ENCODE measurements at places on chromosomes 5 and 9.

- DNase-seq = no peak
Observed at GRCh38 chr9:130026583-130027340, 16.2 kb downstream of the FNBP1 start.

DNA sequence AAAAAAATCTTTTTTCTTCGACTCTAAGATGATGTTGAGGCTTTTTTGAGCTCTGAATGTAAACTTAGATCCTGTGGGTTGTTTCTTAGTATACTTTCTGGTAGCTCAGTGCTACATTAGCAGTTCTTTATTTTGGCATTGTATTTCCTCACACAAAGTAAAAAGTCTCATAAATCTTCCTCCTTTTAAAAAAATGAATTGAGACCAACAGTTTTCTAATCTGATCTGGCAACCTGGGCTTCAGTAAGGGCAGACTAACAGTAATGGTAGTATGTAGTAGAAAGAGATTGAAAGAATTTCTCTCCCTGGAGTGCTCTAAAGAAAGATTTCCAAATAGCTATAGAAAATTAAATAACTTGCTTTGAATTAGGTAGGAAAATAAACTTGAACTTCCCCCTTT, 31.4 kb downstream of the ZCCHC7 start:
- DNase-seq = no peak

DNA sequence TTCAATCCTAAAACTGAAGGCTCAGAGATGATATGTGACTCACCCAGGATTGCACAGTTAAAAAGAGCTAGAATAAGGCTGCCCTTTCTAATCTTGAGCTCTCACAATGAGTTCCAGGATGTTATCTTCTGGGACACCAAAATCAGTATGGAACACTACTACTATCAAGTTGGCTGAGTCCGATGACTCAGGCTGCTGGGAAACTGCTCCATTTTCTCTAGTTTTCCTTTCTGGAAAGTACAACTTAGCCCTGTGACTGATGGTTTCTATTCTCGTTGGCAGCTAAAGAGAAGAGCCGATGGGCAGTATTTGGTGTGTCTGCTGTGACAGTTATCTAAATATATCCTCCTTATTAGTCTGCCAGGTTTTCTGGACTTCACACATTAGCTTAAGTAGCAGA, 37.9 kb upstream of the DPYSL3 start:
- no peak for DNase-seq

GRCh38 chr5:139668064-139668880, 20.1 kb downstream of the CXXC5 start:
- DNase-seq = peak; percentile 63

DNA sequence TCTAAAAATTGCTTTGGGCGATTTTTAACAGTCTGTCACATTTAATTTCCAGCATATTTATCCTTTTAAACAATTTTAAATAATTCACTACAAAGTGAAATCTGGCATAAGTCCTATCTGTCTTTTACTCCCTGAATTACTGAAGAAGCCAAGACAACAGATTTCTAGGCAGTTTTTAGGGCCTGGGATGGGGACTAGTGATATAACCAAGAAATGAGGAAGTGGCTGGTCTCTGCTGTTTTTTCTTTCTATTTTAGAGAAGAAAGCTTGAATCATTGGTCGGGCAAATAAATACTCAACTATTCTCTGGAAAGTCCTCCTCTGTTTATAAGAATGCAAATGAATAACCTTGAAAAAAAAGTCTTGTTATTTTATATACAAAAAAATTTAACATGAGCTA, 79.7 kb upstream of the SSBP2 start:
- peak; percentile 72 for DNase-seq

GRCh38 chr5:14870337-14871213, 1.0 kb downstream of the ANKH start:
- peak; percentile 16 for DNase-seq

- DNase-seq = no peak
Observed at GRCh38 chr5:101532430-101532829, 629.3 kb upstream of the ST8SIA4 start.

DNA sequence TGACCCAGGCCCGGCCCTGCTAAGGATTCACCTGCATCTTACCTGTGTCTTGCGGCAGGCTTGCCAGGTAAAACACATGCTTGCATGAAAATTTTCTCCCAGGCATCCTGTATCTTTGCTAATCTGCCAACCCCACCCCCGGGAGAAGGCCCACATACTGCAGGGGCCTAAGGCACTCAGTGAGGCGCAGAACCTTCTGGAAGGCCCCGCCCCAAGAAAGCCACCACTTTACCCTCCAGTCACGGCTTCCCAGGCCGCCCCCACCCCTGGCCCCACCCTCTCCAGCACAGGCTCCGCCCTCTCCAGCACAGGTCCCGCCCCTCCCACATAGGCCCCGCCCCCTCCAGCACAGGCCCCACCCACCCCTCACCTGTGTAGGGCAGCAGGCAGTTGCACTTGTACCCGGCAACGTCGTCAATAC, 29.8 kb upstream of the SEC16A start:
- no peak for DNase-seq

Measured in KBM-7 (cell line).